AG09309 (cell line): ENCODE measurements at places on chromosomes 12 and 14.

DNA sequence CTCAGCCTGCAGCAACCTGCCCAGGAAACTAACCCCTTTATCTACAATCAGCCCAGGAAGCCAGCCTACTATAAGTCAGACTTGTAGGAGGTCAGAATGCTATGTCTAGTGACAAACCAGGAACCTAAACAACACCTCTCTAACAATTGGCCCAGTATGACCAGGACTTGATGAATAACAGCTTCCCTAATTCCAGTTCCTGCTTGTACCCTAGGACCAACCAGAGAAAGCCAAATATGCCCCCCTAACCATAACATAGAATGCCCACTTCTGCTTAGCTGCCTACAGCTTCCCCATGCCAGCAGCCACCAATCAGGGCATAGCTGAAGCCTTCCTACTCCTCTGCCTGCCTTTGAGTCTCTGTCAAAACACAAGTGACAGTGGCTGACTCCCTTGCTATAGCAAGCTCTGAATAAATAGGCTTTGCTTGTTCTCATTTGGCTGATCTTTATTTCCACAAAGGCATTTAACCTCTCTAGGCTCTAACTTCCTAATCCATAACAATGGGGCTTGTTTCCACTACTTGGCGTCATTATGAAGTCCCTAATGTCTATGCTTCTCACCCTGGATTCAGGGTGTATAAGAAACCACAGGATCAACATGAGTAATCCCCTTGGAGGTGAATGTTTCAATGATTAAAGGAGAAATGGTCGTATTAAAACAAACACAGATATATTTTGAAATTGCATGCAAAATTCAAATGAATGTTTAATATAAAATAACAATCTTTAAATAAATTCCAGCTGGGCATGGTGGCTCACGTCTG, 220.2 kb downstream of the ANO6 start:
- DNase-seq: peak; percentile 2

DNA sequence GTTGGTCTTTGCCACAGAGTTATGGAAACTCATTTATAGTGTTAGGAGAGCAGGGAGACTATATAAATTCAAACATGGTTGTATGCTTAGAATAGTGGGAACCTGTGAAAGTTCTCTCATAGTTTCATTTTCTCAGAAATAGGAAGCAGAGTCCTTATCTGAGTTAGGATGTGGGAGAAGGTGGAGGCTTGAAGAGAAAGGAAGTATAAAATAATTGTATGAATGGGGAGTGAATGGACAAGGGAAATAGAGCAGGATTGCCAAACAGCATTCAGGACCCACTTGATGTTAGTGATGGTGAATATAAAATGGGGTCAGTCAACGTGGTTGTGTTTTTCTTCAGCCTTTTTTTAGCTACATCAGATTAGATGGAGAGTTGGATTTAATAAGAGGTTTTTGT, 34.0 kb upstream of the TPH2 start:
- DNase-seq: no peak

GRCh38 chr14:95620659-95621059, 65.6 kb upstream of the TCL1B start:
- no peak for DNase-seq

DNA sequence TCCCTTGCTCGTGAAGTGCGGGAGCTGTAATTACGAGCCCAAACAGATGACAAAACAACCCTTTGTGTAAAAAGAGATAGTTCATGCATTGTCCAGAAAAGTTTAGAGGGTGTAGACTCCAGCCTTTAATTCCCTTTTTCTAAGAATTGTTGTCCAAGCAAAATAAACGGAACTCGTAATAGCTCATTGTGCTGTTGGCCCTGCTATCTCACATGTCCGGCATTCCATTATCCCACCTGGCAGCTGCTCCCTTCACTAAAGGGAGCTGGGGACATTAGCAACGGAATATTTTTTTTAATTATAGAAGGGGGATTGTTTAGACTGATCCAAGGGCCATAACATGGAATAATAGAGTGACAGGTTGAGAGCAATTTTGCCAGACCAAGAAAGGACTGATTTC, 277.5 kb upstream of the TBX3 start:
- DNase-seq: no peak

GRCh38 chr14:44736326-44736725, 225.4 kb downstream of the KLHL28 start:
- no peak for DNase-seq

DNA sequence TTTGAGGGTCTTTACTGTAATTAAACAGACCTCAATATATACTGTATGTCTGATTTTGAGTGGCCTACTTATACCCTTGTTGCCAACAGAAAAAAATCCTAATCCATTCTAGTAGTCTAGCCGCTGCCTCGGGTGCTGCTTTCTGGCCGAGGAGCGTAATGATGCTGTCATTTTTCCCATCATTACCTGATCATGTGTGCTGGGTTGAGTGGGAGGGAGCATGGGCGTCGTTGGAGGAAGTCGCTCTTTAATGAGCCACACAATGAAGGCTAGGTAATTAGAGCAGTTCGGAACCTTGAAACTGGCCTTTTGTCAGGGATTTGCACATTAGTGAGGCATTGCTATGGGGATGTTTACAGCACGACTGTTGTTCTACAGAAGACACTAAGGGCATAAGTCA, 76.1 kb upstream of the RFX4 start:
- DNase-seq: no peak

DNA sequence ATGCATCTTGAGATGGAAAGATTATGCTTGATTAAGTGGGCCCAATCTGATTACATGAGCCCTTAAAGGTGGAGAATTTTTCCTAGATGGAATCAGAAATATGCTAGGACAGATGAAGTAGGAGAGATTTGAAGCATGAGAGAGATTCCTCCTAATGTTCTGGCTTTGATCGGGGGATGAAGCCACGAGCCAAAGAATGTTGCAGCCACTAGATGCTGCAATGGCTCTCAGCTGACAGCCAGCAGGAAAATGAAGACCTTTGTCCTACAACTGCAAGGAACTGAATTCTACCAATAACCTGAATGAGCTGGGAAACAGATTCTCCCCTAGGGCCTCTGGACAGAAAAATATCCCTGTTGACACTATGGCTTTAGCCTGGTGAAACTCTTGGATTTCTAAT, 82.6 kb upstream of the ATP2B1 start:
- DNase-seq: no peak

GRCh38 chr12:122909442-122910288, 13.7 kb upstream of the VPS37B start:
- no peak for DNase-seq

GRCh38 chr14:105019861-105020814, 745 bp downstream of the CDCA4 start:
- no peak for DNase-seq

- no peak for DNase-seq
Observed at GRCh38 chr12:110906985-110907384, 13.4 kb downstream of the MYL2 start.

DNA sequence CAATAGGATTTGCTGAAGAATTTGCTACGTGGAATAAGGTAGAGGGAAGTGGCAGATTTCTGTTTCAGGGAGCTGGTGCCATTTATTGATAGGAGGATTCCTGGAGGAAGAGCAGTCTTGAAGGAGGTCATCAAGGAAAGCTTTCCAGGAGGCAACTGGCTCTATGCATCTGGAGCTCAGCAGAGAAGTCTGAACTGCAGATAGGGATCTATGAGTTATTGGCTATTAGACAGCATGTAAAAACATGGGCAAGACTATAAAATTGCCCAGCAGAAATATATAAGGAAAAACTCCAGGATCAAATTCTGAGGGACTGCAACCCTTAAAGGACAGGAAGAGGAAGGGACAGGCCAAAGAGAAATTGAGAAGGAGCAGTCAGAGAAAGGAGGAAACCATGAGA, 8.9 kb upstream of the RAP1B start:
- no peak for DNase-seq

DNA sequence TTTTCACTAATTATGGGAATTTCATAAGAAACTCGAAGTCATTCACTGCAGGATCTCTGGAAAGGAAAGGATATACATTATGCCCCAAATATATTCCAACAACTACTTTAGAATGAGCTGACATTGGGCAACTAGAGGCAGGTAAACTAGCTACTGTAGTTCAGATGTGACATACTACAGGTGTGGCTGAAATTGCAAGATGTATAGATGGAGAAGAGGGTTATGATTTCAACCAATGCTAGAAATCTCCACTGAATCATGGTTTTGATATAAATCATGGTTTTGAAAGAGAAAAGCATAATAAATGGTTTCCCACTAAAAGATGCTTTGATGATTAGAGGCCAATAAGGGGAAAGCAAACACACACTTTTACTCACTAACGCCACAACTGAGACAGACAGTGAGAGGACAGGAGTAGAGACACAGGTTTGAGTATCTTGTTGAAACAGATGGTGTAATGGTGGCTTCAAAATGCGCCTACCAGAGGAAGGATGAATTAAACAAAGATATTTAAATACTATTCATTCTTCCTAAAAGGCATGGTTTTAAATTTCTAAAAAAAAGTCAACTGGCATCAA, 296.1 kb upstream of the DIO2 start:
- DNase-seq: no peak

DNA sequence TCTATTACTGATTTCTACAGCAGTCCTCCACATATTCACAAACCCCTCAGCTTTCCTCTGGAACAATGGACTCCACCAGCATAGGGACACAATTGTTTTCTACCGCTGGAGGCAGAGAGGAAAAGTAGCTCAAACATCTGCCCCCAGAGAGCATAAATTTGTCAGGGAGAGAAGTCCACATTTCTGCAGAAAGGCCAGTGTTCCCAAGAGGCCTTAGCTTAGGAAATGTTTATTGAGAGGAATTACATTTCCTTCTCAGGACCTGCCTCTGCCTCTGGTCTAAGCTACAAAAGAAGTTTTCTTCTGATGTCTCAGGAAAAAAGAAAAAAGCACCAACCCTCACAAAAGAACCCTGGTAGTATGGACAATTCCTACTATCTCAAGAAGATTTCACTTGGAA, 217.8 kb upstream of the BMP4 start:
- DNase-seq: no peak

DNA sequence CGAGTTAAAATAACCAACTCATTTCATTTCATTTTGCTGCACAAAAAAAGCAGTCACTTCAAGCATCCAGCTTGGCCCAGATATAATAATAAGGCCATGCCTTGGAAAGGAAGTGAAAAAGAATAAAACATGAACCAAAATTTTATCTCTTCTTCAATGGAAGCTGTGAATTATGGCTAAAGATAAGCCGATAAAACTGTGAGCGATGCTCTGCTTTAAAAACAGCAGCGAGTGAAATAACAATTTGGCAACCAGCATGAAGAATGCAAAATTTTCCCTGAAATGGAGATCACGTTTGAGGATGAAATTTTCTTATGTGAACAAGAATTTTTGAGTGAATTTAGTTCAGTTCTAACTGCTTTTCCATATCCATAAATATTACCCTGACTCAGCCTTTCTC, 70.4 kb downstream of the KCNC2 start:
- DNase-seq: no peak

DNA sequence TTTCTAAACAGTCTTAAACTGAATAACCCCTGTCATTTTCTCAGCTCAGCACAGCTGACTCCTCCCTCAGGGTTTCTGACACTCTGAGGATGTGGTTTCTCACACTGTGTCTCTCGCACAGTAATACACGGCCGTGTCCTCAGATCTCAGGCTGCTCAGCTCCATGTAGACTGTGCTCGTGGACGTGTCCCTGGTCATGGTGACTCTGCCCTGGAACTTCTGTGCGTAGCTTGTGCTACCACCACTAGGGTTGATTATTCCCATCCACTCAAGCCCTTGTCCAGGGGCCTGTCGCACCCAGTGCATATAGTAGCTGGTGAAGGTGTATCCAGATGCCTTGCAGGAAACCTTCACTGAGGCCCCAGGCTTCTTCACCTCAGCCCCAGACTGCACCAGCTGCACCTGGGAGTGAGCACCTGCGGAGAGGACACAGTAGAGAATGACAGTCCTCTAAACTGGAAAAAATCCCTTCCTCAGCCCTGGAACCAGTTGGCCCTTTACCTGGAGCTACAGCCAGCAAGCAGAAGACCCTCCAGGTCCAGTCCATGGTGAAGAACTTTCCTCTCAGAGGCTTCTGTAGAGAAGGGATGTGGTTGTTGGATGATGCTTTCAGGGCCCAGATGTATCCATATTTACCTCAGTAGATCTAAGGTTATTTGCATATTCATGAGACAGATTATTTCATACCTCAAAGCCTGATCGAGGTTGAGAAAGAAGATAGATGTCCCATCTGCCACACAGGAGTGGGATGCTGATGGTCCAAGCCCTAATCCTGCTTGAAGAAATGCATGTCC, 984.8 kb downstream of the TMEM121 start:
- no peak for DNase-seq

GRCh38 chr12:54368709-54369596, 4.7 kb upstream of the GPR84 start:
- DNase-seq: peak; percentile 57

- DNase-seq: no peak
Observed at GRCh38 chr14:105192866-105193731, 12.0 kb upstream of the NUDT14 start.
